HFFc6 (cell line): ENCODE measurements at places on chromosomes 2 and 18. TPM values are rescaled to one million over a fixed set of nuclear protein-coding genes. Genes with fewer than 3 reads are reported as not detected.

DNA sequence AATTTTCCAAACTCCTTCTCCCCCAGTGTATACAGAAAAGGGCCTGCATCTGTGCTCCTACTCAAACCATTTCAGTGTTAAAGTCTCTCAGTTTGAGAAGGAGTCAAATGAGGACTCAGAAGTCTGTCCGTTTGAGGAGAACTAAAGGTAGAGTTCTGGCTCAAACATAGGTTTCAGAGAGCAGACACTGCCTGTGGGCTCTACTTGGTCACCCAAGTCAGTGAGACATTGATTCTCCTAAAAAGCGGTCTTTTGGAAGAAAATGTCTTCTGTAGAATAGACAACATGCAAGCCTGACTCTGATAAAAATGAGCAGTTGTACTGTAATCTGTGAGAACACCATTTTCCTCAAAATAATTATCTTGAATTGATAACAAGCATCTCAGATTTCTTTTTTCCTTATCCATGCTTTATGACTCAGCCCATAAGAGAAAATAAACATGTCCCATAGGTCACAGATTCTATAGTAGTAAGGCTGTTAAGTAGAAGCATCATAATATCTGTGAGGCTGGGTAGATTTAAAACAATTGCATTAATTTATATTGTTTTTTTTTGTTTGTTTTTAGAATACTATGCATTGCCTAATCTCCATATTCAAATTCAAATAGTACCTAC is 82.8 kb downstream of the ASXL3 start:
- no peak for DNase-seq

The TRPM8 gene
- total RNA-seq, result not detected in 3 replicates

GRCh38 chr2:128422571-128422970 is 103.9 kb upstream of the HS6ST1 start:
- DNase-seq, result peak; percentile 96

DNA sequence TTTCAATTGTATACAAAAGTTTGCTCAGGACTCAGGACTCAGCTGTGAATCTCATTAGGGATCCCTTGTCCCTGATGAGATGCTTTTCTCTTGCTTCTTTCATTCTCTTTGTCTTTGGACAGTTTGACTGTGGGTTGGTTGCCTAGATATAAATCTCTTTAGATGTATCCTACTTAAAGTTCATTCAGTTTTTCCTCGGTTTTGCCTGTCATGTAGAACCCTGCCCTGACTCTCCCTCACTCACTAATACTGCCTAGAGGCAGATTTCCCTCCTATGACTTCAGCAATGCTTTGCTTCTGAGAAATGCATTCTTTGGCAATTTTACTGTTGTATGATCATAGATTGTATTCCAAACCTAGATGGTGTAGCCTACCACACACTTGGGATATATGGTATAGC is 421.4 kb upstream of the TCF4 start:
- peak; percentile 49 for DNase-seq

DNA sequence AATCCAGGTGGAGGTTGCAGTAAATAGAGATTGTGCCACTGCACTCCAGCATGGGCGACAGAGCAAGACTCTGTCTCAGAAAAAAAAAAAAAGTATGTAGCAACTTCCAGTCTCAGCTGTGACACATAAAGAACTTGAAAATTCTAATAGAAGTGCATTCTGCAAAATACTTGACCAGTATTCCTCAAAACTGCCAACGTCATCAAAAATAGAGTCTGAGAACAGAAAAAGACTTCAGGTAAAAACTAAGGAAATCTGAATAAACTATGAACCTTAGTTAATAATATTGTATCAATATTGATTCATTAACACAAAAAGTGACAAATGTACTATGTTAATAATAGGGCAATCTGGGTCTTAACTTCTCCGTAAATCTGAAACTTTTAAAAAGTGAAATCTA is 76.7 kb upstream of the WDR75 start:
- no peak for DNase-seq

- no peak for DNase-seq
Measured at GRCh38 chr2:218028189-218028495, 25.3 kb upstream of the TNS1 start.

- no peak for DNase-seq
Measured at GRCh38 chr2:240570531-240571313, 2.4 kb downstream of the RNPEPL1 start.

DNA sequence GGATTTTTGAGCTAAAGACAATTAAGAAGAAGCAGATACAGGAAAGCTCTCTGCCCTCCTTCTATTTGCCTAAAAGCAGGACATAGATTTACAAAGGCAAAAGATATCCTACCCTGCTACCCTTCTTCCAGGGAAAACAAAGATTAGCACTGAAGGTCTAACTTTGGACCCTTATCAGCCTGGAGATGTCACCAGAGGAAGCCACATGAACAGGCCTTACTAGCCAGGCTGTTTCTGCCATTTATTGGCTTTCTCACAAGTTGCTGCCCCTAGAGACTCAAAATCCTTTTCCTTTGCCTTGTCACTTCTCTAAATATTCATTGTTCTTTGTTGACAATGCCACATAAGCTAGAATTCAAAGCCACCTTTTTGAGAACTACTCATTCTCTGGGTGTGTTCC is 147.3 kb downstream of the B3GNT2 start:
- DNase-seq, result no peak

DNA sequence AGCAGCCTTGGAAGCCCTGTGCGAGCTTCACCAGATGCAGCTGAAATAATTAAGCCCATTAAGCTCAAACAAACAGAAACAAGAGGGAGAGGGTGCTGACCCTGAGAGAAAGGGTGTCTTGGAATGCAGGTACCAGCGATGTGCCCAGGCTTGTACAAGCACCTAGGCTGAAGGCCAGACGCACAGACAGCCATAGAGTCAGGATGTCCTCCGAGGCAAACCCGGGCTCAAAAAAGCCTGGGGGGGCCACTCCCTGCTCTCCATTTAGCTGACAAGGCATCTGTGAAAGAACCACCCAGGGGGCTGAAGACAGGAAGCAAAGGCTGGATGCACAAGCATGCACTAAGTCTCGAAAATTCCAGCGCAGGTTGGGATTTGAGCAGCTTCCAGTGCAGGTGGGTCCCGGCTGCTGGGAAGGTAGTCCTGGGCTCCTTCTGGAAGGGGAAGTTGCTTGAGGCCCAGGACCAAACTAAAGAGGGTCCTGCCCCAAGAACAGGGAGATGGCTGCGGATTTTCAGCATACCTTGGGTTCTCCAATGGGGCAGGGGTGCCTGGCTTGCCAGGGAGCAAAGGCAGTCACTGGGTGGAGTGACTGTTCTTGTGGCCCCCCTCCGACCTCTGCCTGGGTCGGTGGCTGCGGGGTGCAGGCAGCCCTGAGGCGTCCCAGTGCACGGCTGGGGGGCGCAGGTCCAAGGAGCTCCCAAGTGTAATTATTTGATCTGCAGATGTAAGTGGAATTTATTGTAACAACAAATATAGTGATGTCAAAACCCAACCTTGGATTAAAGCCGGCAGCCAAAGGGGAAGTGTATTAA is 5.9 kb downstream of the GBX2 start:
- DNase-seq, result no peak

DNA sequence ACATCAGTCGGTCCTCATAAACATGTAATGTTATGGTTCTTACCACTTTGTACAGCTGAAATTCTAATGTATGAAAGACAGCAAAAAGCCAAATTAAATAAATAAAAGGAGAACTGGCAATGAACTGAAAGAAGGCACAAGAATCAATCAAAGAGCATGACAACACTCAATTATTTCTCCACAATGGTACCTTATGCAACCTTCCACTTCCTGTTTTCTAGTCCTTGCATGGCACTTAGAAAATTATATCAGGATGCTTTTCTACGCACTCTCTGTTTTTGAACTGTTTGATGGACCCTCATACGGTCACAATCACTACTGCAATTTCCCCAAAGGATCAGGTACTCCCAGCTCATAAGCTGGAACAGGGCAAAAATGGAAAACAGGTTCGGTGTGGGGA is 81.6 kb downstream of the EPB41L3 start:
- DNase-seq, result no peak

The MERTK gene
- total RNA-seq, result 0.08 to 0.09 TPM in 2 of 3 replicates, not detected in the other

GRCh38 chr2:231699006-231699405 is 9.3 kb upstream of the PTMA start:
- no peak for DNase-seq

- DNase-seq, result no peak
Measured at GRCh38 chr2:31109633-31110192, 28.5 kb downstream of the GALNT14 start.

DNA sequence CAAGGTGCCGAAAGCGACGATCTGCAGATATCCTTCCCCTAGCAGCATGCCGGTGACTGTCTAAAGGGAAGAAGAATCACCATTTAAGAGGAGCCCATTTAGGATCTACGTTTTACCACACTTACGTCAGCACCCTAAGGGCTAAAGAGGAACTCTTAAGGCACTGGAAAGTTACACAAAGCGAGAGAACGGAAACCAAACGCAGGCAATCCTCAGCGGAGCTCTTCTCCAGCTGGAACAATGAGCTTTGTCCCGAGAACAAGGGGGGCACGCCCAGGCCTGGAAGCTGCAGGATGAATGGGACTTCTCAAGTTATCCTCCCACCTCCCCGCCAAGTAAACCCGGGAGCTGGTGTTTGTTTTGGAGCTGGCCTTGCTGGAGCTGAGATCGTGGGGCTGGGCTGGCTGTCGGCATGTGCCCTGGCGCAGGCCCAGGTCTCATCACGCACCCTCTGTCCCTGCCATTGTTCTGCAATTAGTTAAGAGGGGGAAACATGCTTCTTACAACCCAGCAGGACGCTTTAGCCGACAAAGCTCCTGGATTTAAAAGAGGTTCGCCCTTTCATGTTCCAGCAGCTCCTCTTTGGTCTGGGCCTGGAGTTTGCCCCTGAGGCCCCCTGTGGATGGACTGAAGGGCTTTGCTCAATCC is 36.4 kb downstream of the PXDN start:
- DNase-seq, result peak; percentile 91

GRCh38 chr2:205972113-205972512 is 113.9 kb downstream of the INO80D start:
- no peak for DNase-seq

DNA sequence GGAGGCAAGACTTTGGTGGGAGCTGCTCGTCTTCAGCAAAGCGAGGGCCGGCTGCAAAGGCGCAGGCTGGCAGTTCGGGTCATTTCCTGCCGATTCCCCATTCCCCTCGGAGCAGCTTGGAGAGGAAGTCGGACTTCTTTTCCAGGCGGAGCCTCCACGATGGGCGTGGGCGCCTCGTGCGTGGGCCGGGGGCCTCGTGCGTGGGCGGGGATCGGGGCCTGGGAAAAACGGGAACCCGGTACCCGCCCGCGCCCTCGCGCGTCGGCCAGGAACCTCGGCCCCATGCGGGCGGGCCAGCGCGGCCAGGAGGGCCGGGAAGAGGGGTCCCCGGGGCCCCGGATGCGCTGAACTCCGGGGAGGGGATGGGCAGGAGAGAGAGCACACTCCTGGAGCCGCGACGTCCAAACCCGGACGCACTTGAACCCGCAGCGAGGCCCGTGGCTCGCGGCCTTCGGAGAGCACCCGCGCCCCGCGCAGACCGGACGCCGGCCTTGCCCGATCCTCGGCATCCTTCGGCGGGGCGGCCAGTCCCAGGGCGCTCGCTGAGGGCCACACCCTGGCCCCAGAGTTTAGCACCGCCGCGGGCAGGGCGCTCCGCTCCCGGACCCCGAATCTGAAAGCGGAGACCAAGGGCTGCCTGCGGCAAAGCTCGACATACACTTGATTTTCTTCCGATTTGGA is 368.4 kb downstream of the MTX2 start:
- DNase-seq, result peak; percentile 62

DNA sequence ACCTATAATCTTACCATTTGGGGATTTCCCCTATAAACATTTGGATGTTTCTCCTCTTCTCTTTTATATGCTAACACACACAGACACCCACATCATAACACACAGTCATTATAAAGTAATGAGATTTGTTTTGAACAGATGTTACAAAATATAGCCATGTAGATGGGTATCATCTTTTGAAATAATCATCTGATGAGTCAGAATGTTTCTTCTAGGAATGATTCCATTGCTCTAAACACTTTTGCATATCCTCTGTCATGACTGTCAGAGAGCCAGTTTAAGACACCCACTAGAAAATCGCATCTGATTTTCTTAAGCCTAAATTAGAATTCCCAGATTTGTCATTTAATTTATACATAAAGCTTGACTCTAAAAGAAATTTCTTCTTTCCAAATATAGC is 442.6 kb downstream of the CMPK2 start:
- no peak for DNase-seq

GRCh38 chr2:70354264-70354949 is 52.5 kb upstream of the FAM136A start:
- DNase-seq, result peak; percentile 61

- no peak for DNase-seq
Measured at GRCh38 chr2:169354244-169354643, 8.1 kb downstream of the LRP2 start.

The CHRND gene
- total RNA-seq, result not detected in 3 replicates

The KLHL30 gene
- 0.06 to 0.15 TPM in 2 of 3 replicates, not detected in the other for total RNA-seq

GRCh38 chr2:37871456-37872191 is 53.5 kb upstream of the RMDN2 start:
- peak; percentile 87 for DNase-seq
